ENCODE measurements at places on chromosomes 4 and X. TPM values are rescaled to one million over a fixed set of nuclear protein-coding genes. Genes with fewer than 3 reads are reported as not detected.

Gene LRCH2
- 57.1 TPM for total RNA-seq

DNA sequence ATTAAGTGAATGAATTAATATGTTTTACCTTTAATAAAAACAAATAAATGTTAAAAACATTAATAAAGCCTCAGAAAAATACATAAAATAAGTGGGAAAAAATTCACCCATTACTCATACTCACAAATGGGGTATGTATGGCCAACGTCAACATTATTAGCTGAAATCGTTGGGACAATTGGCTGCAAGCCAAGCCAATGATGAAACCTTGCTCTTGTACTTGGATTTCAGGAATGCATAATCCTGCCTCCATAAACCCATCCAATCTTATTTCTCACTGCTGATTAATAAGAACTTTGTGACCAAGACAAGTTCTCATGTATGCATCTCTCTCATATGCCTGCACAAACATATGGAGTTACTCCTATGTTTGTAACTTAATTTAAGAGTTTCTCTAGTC is 35.3 kb upstream of the ADAMTS3 start:
- no peak for DNase-seq

DNA sequence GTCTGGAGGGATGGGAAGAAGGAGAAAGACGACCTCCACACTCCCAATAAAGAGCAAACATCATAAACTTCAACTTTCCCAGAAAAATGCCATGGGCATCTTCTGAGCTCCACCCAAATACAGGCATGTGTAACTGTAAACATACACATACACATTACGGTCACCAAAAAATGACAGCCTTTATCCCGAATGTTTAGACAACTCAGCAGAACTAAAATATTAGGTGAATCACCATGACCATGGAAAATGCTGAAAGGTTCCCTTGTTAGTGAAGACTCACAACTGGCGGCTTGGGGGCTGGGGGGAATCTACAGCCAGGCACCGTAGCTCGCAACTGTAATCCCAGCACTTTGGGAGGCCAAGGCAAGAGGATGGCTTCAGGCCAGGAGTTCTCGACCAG is 33.0 kb downstream of the PRKX start:
- DNase-seq = no peak

GRCh38 chr4:3808597-3808996 is 42.4 kb downstream of the ADRA2C start:
- DNase-seq = no peak

- no peak for DNase-seq
Measured at GRCh38 chr4:53932796-53933610, 131.4 kb downstream of the CHIC2 start.

- no peak for DNase-seq
Measured at GRCh38 chr4:60579335-60579734, 620.8 kb upstream of the ADGRL3 start.

DNA sequence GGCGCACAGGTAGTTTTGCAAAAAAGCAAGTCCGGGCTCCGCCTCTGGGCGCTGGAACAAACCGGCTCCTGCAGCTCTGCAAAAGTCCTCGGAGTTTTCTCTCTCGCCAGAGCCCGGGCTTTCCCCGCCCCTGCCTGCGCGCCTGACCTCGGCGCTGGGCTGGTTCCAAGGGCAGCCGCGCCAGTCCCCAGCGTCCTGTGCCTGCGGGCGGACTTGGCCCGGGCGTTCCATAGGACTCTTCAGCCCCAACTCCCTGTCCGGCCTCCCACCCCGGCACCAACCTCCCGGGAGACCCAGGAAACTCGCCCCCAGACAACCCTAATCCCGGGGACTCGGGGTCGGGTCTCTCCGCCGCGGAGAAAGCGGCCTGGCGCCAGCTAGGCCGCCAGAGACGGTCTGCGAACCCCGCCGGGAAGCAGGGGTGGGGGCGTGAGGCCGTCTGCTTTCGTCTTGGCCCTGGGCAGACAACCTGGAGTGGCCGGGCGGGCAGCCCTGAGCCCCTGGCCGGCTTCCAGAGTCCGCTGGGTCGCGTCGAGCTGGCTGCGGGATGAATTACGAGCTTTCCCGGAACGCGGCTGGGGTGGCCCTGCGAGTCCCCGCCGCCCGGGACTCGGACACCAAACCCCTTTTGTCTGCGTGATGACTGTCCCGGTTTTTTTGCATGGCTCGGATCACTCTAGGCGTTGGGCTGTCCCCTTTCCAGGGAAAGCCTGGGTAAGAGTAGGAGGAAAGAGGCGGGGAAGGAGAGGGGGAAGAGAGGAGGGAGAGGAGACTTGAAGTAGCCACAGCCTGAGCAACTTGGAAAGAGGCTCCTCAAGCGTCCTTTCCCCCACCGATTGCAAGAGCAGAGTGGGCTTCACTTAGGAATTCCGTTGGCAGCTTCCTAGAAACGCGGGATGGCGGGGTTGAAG is 916 bp downstream of the MXRA5 start:
- DNase-seq = no peak

Gene XG
- total RNA-seq = not detected

DNA sequence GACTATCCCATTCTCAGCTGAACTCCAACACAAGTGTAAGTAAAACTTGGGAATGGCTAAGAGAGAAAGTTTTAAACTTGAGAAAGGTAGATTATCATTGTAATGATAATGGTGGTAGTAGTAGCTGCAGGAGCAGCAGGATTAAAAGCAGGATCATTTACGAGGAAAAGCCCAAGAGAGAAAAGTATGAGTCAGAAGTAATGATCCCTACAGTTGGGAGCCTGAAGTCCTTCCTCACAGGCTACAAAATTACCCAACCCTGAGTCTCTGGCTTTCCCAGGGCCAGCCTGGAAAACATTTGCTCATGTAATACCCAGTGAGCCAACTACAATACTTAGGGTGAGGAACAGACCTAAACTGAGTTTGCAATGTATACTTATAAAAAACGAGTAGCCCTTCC is 4.4 kb upstream of the PRDM8 start:
- no peak for DNase-seq

DNA sequence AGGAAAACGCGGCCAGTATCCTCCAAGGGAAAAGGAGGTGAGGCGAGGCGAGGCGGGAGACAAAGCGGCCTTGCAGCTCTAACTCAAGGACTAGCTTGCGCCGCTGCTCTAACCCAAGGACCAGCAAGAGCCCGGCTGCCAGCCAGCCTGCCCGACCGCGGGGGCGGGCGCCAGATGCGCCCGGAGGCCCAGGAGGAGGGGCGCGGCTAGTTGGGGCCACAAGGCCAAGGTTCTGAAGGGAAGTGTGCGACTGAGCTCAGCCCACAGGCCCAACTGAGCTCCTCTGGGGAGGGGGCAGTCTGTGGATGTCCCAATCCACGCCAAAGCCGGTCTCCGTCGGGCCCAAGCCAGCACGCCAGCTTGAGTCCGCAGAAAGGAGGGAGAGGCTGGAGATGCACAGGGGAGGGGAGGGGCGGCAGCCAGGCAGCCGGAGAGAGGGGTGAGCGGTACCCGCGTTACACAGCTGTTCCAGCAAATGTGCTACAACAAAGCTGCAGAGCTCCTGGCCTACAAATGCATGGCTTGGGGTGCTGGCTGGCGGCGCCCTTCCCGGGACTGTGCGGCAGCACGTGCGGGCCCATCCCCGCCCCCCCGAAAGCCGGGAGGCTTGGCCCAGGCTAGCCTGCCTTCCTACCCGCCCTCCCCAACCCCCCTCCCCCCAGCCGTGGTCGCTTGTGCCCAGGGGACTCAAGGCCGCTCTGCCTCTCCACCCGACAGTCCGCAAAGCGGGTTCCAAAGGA is 637 bp downstream of the AMER1 start:
- peak; percentile 60 for DNase-seq

DNA sequence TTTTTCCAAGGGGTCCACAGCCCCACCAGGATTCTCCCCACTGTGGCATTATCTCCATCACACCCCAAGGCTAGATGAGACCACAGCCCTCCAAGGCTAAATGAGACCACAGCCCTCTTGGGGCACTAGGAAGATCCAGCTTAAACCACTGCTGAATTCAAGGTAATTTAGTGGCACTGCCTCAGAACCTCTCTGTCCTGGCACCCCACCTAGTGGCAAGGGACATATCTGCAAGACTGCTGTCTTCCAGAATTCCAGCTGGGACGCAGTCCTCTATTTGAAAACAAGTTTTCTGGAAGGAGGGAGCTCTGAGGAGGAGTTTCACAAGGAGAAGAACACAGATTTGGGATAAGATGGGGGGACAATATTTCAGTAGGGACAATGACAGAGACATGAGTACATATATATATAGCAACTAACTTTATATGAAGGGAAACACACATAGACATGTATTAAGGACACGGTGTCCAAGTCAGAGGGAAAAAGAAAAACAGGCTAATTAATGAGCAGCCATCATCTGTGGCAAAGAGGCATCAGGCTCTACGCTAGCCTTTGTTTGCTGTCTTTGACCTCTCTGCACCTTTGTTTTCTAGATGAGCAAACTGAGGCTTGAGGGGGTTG is 9.3 kb downstream of the CETN2 start:
- no peak for DNase-seq

GRCh38 chr4:117327491-117327890 is 242.1 kb upstream of the TRAM1L1 start:
- no peak for DNase-seq

Gene FAM241A
- 6.5 TPM for total RNA-seq

DNA sequence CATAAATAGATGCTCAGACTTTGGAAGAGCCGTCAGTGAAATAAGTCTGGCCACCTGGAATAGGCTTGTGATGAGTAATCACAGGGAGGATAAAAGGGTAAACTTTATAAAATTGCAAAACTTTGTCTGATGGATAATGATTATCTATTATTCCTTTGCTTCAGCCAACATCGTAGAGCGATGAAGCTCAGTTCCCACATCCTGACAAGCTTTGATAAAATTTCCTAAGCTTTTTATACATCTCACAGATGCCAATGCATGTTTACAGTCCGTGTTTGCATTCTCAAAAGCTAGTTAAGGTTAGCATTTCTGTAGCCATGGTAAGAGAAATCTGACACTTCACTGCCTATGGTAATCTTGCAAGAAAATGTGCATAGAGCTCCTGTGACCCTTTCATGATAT is 15.4 kb upstream of the UGDH start:
- DNase-seq = no peak

Gene MBNL3
- total RNA-seq = 2.0 TPM

Gene SPACA5
- total RNA-seq = not detected

GRCh38 chr4:166435449-166435848 is 562.4 kb downstream of the TLL1 start:
- no peak for DNase-seq

GRCh38 chr4:42658261-42658660 is 1.4 kb upstream of the ATP8A1 start:
- DNase-seq = no peak

Gene GABRA4
- total RNA-seq = 24.5 TPM

- no peak for DNase-seq
Measured at GRCh38 chrX:28058901-28059300, 77.7 kb upstream of the DCAF8L1 start.

GRCh38 chrX:53654376-53654775 is 32.1 kb downstream of the HUWE1 start:
- DNase-seq = no peak

Gene FHIP1A
- 2.0 TPM for total RNA-seq

- DNase-seq = no peak
Measured at GRCh38 chr4:917466-917865, 14.7 kb downstream of the GAK start.

GRCh38 chr4:72302981-72303704 is 265.9 kb downstream of the ADAMTS3 start:
- no peak for DNase-seq

DNA sequence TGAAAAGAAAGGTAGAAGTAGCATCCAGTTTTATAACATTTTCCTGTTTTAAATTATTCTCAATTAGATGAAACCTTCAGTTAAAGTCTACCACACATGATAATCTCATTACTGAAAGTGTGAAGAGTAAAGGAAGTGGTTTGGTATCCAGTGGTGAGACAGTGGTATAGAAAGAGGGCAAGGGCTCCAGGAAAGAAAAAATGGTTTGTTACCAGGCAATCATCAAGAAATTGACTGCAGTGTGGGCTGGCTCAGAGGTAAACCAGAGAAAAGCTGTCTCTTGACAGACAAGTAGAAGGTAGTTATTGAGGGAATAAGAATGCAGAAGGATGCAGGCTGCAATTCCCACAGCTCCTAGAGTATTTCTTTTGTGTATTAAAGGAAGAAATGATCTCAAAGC is 406.2 kb downstream of the TLL1 start:
- DNase-seq = no peak

- DNase-seq = no peak
Measured at GRCh38 chrX:10579112-10580011, 41.0 kb downstream of the MID1 start.

GRCh38 chrX:53308836-53309235 is 27.5 kb upstream of the IQSEC2 start:
- no peak for DNase-seq

Gene HHIP
- total RNA-seq = 0.82 TPM

GRCh38 chrX:150303386-150304097 is 59.6 kb upstream of the MAMLD1 start:
- DNase-seq = no peak

GRCh38 chr4:119211867-119212233 is 663 bp upstream of the USP53 start:
- no peak for DNase-seq

Gene RHOXF2B
- total RNA-seq = not detected

DNA sequence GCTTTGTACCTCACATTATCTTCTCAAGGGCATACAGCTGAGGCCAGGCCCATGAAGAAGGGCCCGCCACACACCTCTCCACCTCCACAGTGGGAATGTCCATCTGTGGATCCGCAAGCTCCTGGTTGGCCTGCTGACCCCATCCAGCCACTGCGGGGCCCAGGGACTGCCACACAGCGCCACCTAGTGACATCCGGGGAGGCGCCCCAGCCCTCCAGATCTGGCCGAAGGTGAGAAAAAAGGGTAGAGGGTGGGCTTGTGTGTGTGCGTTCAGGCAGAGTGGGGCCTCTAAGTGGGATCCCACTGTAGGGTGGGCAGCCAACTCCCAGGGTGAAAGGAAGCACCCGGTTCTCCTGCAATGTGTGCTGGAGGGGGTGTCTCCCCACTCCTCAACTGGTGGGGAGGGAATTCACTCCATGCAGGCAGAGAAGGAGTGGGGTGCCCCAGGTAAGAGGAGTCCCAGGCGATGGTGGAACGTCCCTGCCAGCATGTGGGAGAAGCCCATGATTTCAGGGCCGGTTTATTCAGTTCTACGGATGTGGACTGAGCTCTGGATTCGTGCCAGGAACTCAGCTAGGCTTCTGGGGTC is 117.3 kb downstream of the ENPP6 start:
- DNase-seq = no peak

- no peak for DNase-seq
Measured at GRCh38 chrX:134936542-134936941, 54.2 kb upstream of the SMIM10 start.

GRCh38 chr4:117796677-117797076 is 237.6 kb upstream of the NDST3 start:
- DNase-seq = no peak

DNA sequence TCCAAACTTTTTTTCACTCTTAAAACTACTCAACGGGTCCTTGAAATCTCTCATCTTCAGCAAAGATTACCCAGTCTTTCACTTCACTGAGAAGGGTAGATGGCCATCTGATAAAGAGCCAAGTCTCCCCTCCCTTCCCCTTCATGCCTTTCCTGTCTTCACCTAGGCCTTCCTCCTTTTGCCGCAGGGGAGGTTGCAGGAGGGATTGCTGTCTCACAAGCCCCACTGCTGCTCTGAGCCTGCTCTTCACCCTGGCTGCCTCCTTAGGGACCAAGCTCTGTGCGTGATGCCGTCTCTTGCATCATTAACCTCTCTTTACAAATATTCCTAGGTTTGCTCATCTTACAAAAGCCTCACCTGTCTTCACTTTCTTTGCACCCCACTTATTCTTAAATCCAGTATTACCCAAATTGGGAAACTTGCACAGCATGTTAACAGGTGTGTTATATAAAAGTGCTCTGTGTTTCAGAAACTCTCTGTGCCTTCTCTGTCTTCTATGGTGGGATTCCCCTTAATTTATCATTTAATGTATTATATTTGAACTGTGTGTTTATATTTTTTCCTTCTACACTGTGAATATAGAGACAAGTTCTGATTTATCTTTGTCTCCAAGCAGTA is 3.8 kb downstream of the ZFX start:
- DNase-seq = no peak
